HepG2 (cell line): ENCODE measurements at places on chromosomes 2 and 18. TPM values are rescaled to one million over a fixed set of nuclear protein-coding genes. Genes with fewer than 3 reads are reported as not detected.

- DNase-seq: no peak
- H3K36me3 ChIP-seq: no peaks in the 10 kb centered on the region
- H3K4me3 ChIP-seq: no peak overlapping the region
- H3K27ac ChIP-seq: no peak overlapping the region
- peaks cover 27% of the 10 kb centered on the region for H3K4me1 ChIP-seq
- H3K27me3 ChIP-seq: no peaks in the 10 kb centered on the region
Measured at GRCh38 chr2:239244625-239245024, 156.2 kb downstream of the HDAC4 start.

DNA sequence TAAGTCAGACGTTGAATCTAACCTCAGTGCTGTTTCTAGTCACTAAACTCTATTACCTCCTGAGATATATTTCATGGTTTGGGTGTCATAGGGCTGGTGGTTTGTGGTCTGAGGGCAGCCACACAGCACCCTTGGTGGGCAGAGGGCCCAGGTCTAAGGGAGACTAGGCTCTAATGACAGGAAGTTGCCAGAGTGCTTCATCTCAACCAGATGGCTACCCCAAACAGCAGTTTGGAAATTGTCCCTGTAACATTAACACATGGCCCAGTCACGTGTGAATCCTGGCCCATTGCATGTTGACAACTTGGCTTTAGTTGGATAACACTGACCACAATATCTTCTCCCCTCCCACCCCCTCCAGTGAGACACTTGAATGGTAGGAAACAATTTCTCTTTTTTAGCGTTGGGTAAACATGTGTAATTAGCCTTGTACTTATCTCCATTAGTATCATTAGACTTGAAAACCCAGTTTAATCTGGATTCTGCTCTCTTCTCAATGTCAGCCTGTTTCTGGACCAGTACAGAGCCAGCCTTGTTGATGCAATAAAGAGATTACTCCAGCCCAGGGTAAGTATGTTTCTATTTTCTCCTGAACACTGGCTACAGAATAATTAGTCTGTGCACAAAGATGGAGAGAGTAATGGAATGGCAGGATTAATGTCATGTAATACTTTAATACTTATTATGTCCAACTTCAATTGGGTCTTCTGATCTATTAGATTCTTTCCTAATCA is 187.8 kb upstream of the SIX3 start:
- H3K36me3 ChIP-seq: no peaks in the 10 kb centered on the region
- no peak for DNase-seq
- H3K4me3 ChIP-seq: no peak overlapping the region

DNA sequence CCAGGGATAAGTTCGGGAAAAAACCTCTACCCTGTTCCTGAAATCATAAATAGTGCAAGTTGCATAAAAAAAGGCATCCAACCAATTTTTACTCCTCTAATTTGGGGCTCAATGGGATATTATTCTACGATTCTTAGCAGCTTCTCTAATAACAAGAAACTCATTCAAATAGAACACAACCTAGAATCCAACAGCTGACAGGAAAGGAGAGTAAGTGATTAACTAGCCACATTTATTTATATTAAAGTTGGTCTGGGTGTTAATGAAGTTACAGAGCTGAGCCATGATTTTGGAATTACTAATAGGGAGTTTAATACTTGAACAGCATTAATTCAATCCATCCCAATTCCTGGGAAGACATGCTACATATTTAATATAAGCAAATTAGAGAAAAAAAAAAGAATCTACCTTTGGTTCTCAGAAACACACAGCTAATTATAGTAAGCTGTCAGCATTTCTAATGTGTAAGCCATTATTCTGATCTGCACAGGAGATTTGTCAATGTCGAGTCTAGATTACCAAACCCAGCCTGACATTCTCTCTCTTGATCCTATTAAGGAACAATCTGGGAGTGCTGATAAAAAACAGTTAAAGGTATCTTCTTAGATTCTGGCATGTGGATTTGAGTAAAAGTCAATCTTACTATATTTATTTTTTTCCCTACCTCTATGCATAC is 267.7 kb downstream of the NBAS start:
- H3K4me3 ChIP-seq: no peak overlapping the region
- no peak overlapping the region for H3K27ac ChIP-seq
- H3K27me3 ChIP-seq: no peaks in the 10 kb centered on the region
- peaks cover 19% of the 10 kb centered on the region for H3K36me3 ChIP-seq
- DNase-seq: no peak
- no peaks in the 10 kb centered on the region for H3K4me1 ChIP-seq

- no peaks in the 10 kb centered on the region; the same call in 2 of the 3 replicates for H3K36me3 ChIP-seq
- H3K4me3 ChIP-seq: no peak overlapping the region
- H3K27ac ChIP-seq: no peak overlapping the region
- no peak for DNase-seq
- H3K27me3 ChIP-seq: no peaks in the 10 kb centered on the region
Measured at GRCh38 chr2:231221761-231222160, 23.3 kb downstream of the ARMC9 start.

- H3K4me1 ChIP-seq: no peaks in the 10 kb centered on the region
- H3K27me3 ChIP-seq: no peaks in the 10 kb centered on the region
- H3K4me3 ChIP-seq: no peak overlapping the region
- DNase-seq: no peak
- no peaks in the 10 kb centered on the region for H3K36me3 ChIP-seq
Measured at GRCh38 chr2:41710944-41711343, 336.9 kb upstream of the PKDCC start.

GRCh38 chr18:76451396-76452331 is 43.4 kb downstream of the ZNF516 start:
- H3K4me1 ChIP-seq: peaks cover 64% of the 10 kb centered on the region
- H3K4me3 ChIP-seq: no peak overlapping the region
- peaks cover 4% of the 10 kb centered on the region; the same call in 1 of the 2 replicates for H3K36me3 ChIP-seq
- no peaks in the 10 kb centered on the region for H3K27me3 ChIP-seq
- no peak for DNase-seq

GRCh38 chr2:14423145-14423906 is 209.2 kb upstream of the LRATD1 start:
- H3K27me3 ChIP-seq: no peaks in the 10 kb centered on the region
- no peak overlapping the region for H3K27ac ChIP-seq
- DNase-seq: no peak
- no peaks in the 10 kb centered on the region for H3K4me1 ChIP-seq
- H3K36me3 ChIP-seq: no peaks in the 10 kb centered on the region

GRCh38 chr2:237383991-237384671 is 29.8 kb downstream of the COL6A3 start:
- no peak overlapping the region for H3K4me3 ChIP-seq
- no peak for DNase-seq
- H3K4me1 ChIP-seq: no peaks in the 10 kb centered on the region
- no peaks in the 10 kb centered on the region for H3K36me3 ChIP-seq
- H3K27me3 ChIP-seq: no peaks in the 10 kb centered on the region; the same call in 1 of the 2 replicates

CIAO1 gene
- total RNA-seq: 99.3 and 118 TPM in 2 replicates

SCN7A gene
- total RNA-seq: not detected in 2 replicates

BOK gene
- 30.2 and 35.5 TPM in 2 replicates for total RNA-seq

ATP5F1A gene
- total RNA-seq: 922 and 1,311 TPM in 2 replicates

GREB1 gene
- total RNA-seq: 61.2 and 64.2 TPM in 2 replicates

C2orf72 gene
- total RNA-seq: 147 and 152 TPM in 2 replicates

LANCL1 gene
- 67.7 and 111 TPM in 2 replicates for total RNA-seq

GNLY gene
- total RNA-seq: not detected in 2 replicates
